Hepatocyte (in vitro differentiated cells): ENCODE measurements at places on chromosomes 3 and 15. TPM values are rescaled to one million over a fixed set of nuclear protein-coding genes. Genes with fewer than 3 reads are reported as not detected.

The CPNE4 gene
- total RNA-seq = 0.37 and 1.8 TPM in 2 replicates

The ALDH1A2 gene
- total RNA-seq = 5.3 and 7.3 TPM in 2 replicates

The CCDC54 gene
- total RNA-seq = not detected in 2 replicates

The TMC3 gene
- 0.12 and 0.43 TPM in 2 replicates for total RNA-seq

The VPS33B gene
- total RNA-seq = 8.0 and 11.7 TPM in 2 replicates

The EFCC1 gene
- 0.23 and 0.76 TPM in 2 replicates for total RNA-seq

The SPRED1 gene
- total RNA-seq = 18.6 and 23.2 TPM in 2 replicates

The CPEB1 gene
- total RNA-seq = 0.87 and 1.6 TPM in 2 replicates
